Activated CD4-positive, CD25-positive, alpha-beta regulatory T cell (primary cell): ENCODE measurements at places on chromosomes 3 and 15.

DNA sequence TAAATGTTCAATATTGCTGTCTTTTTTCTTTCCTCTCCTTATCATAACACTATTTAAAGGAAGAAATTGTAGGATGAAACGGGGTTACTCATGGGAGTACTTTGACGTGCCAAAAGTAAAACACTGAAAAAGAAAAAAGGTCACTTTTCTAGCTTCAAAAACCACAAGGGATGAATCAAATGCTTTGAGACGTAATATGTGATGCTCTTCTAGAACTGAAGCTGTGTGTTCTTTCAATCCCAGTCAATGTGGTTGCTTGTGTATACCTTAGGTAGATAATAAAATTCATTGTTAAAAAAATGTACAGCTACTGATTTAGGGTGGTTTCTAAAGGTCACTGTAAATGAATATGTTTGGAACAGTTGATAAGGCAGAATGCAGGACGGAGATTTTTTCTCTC lies 538.8 kb upstream of the ZNF717 start:
- DNase-seq = no peak

DNA sequence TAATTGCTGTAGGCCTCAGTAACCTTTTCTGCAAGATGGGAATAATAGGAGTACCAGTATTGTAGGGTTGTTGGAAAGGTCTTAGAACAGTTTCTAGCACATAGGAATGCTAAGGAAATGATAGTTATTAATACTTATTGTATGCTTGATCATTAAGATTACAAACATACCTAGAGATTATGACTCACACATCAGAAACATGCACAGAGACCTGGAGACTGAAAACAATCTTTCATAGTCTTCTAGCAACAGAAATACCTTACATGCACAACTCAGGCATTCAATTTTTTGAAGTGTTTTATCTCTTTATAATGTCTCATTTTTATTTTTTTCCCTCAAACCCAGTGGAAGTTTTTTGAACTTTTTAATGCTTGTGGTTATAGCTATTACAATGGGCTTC lies 104.4 kb upstream of the ZBTB20 start:
- no peak for DNase-seq

DNA sequence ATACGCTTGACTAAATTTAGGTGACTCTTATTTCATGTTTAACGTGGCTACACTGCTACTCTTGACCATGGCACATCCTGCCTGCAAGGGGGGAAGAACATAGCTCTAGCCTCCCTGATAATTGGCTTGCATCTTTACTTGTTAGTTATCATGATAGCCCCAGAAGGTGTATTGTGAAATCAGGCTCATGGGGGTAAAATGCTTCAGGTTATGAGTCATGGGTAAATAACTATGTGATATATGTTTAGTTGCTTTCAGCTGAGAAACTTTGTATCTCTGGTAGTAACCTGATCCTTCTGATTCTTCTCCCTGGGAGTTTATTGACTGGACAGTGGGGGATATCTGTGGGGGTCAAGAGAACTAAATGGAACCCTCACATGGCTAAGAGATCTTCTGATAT lies 660.8 kb upstream of the UBE2E2 start:
- no peak for DNase-seq

GRCh38 chr3:71710906-71711494 lies 14.2 kb downstream of the EIF4E3 start:
- DNase-seq = no peak

GRCh38 chr3:58989163-58989562 lies 60.7 kb downstream of the CFAP20DC start:
- no peak for DNase-seq

GRCh38 chr3:72475258-72476138 lies 372.7 kb downstream of the SHQ1 start:
- DNase-seq = no peak

- DNase-seq = no peak
Observed at GRCh38 chr3:39917065-39917773, 107.8 kb downstream of the MYRIP start.

- no peak for DNase-seq
Observed at GRCh38 chr3:159875116-159875515, 113.5 kb upstream of the IL12A start.

GRCh38 chr15:60673166-60673565 lies 194.2 kb upstream of the ICE2 start:
- no peak for DNase-seq

DNA sequence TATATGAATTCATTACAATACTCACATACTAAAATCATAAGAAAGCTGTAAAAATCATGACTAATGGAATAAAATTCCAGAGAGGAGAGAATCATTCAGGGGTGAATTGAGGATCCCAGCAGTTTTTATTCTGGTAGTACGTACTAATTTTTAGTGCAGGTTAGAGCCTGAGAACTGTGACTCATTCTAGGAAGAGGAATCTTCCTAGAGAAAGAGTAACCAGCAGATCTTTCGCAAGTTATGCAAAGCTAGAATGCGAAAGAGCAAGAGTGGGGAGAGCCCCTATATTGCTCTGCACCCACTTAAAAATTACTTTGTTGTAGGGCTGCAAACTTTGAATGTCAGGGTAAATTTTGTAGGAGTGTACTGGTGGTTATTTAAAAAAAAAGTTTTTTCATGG lies 303.6 kb upstream of the ARPP21 start:
- no peak for DNase-seq

- no peak for DNase-seq
Observed at GRCh38 chr3:196645897-196646665, 6.6 kb downstream of the NRROS start.

DNA sequence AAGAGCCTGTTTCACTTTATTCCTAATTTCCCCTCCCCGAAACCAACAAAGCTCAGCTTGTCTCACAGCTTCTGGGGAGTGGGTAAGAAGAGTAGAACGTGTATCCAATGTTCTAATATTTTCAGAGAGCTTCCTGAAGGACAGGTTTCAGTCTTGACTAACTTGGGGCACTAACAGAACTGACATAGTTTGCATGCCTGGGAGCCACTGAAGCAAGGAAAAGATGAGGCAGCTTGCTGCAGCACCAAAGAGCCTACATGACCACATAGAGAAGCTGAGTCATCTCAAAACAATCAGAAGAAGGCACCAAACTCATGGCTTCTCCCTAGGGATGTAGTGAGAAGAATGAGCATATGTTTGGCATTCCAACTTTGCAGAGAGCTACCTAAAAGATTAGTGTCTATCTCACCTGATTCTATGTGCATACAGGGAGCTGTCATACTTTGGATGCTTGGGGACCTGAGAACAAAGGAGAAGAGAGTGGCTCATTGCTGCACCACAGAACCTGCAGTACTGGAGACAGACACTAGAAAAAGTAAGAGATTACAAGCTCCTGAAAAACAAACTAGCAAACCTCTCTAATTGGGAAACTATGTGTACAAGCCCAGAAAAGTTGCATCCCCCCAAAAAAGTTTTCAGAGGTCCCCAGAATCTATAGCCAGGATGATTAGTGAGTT lies 86.9 kb downstream of the DCLK3 start:
- no peak for DNase-seq

DNA sequence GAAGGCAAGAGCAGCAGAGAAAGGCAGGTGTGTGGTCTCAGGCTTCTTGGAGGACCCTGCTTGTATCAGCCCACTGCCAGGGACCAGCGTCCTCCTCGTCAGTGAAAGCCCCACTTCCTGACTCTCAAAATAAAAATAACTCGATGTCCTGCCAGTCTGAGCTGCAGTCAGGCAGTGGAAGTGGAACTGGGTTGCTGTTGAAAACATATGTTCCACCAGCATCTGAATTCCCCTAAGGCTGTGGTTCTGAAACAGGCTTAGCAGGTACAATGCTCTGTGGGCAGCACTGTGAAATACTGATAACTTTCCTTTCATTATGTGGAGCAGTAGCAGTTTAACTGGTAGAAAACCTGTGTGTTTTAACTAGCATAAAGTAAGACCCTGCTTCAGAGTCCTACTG lies 121.6 kb upstream of the EIF1B start:
- no peak for DNase-seq

GRCh38 chr3:139450159-139450558 lies 26.2 kb downstream of the RBP2 start:
- no peak for DNase-seq

- no peak for DNase-seq
Observed at GRCh38 chr3:195815169-195815771, 3.5 kb upstream of the MUC4 start.

- DNase-seq = no peak
Observed at GRCh38 chr3:44865272-44866035, 3.7 kb downstream of the TMEM42 start.

DNA sequence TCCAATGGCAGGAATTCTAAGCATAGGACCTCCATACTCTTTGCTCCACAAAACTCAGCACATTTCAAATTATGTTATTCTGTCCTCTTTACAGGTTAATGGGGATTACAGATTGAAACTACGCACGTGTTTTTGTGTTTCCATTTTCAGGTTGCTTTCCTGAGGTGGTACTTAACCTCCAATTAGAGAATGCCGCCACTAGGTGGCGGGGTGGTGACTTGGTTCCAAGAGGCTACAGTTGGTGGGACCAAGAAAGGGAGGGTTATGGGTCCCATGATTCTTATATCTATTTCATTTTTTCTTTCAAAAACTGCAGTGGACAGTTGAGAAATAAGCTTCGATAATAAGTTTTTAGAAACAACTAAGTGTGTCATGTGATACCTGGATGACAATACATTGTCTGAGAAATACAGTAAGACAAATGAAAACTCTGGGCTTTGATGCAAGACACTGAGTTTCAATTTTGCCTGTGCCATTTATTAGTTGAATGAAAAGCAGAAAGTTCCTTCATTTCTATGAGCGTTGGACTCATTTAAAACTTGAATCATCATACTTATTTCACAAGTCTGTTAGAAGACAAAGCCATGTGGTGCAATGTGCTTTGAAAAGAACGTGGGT lies 539.0 kb downstream of the FGF12 start:
- DNase-seq = peak; percentile 0

DNA sequence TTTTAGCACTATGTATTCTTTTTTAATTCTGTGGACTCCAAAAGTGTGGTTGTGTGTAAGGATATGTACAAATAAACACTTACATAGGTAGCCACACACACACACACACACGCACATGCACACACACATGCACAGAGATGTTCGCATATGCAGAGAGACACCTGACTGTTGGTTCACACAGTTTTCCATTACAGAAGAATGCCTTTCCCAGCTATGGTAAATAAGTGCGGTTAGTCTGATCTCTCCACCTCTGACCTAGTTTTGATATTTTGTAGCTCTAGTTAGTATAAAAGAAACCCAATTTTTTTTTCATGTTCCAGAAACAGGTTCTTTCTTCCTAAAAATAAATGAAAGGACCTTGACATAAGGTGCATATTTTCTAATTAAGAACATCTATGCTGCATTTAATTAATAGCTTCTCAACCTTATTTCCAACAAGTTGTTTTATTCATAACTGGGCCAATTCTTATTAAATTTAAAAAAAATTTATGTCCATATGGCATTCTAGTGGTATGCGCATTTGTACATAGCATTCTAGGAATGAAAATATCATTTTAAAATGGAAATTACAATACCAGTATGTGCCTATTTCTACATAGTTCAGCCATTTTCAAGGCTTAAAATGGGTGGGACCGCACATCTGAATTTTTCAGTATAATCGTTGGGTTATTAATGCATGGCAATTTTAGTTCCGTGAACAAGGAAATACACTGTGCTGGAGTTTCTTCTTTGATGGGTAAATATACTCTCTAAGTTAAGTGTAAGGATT lies 27.2 kb downstream of the TMEM108 start:
- DNase-seq = no peak

DNA sequence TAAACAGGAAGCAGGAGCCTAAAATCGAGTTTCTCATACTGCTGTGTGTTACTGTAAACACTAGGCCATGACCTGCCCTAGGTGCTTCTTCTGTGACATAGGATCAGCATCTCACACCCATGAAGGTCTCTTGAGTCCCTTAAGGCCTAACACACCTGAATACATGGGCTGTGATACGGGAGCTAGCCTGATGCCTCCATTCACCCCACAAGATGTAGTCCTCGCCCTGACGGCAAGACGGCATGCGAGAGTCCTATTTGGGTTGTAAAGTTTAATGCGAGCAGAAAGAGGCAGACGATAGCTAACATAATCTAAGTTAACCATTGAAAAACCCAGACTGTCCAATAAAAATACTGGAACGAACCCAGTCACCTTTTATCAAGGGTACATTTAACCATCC lies 241.1 kb upstream of the ICE2 start:
- DNase-seq = no peak

GRCh38 chr15:93671387-93671943 lies 559.9 kb upstream of the MCTP2 start:
- DNase-seq = no peak

DNA sequence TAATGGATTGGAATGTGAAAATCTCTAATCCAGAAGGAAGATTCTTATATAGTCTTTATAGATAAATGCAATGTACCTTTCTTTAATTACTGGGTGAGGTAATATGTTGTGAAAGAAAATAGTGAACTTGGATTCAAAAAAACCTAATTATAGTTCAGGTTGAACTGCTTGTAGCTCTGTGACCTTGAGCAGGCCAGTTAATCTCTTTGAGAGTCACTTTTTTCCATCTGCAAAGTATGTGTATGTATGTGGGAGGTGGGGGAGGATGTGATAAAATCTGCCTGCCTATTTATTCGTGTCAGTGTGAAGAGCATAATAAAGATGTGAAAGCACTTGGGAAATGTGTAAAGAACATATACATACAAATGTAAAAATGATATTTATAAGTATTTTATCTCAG lies 34.4 kb downstream of the GLCE start:
- DNase-seq = no peak

- DNase-seq = no peak
Observed at GRCh38 chr3:30666572-30667279, 60.3 kb downstream of the TGFBR2 start.

DNA sequence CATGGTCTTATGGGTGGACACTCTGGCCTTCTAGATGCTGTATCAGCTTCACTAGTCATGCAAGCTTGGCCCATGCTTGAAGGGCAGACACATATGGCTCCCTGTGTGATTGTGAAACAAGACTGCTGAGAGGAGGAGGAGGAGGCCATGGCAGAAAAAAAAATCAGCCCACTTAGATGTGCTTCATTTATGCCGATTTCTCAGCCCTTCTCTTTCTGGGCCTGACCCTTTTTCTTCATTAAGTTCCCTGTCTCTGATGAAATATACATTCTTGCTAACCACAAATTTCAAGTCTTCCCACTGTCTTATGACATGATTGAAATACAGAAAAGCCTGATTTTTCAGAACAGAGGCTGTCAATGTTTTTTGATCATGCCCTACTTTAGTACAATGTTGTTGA lies 213.0 kb upstream of the FEZF2 start:
- DNase-seq = no peak

GRCh38 chr3:89171687-89172545 lies 64.5 kb downstream of the EPHA3 start:
- DNase-seq = no peak

- DNase-seq = no peak
Observed at GRCh38 chr3:8937064-8938020, 25.9 kb downstream of the RAD18 start.

DNA sequence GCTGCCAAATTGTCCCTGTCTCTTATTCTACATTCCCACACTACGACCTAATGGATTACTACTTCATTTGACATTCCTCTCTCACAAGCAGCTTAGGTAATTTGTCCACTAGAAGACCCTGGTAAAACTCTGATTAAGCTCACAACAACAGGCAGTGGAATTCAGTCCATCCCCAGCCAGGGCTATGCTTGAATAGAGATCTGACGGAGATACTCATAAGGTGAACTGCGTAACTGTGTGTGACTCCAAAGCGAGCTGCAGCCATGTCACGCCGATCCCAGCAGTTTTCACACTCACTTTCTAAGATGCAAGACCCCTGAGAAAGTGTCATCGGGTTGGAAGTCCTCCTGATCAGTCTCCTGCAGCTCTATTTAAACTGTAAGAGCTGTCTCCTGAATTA lies 25.7 kb upstream of the ROBO2 start:
- DNase-seq = no peak

GRCh38 chr15:80966431-80967197 lies 23.0 kb downstream of the MESD start:
- no peak for DNase-seq

- no peak for DNase-seq
Observed at GRCh38 chr15:70160267-70160666, 62.5 kb upstream of the TLE3 start.
